ENCODE measurements at places on chromosomes 4 and X.

DNA sequence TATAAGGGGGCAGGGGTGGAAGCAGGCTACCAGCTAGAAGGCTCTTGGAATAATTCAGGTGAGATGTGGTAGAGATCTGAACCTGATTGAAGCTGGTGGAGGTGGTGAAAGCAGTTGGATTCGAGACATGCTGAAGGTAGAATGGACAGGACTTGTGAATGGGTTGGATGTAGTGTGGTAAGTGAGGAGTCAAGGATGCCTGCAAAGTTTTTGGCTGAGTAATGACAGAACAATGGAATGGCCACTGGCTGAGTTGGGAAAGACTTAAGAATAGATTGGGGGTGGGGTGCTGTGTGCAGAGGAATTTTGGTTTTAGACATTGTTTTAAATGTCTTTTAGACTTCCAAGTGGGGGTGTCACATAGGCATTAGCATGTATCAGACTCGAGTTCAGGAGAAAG lies 33.5 kb downstream of the HPF1 start:
- no peak for DNase-seq

GRCh38 chrX:49300703-49301102 lies 2.7 kb upstream of the GAGE10 start:
- DNase-seq: no peak

DNA sequence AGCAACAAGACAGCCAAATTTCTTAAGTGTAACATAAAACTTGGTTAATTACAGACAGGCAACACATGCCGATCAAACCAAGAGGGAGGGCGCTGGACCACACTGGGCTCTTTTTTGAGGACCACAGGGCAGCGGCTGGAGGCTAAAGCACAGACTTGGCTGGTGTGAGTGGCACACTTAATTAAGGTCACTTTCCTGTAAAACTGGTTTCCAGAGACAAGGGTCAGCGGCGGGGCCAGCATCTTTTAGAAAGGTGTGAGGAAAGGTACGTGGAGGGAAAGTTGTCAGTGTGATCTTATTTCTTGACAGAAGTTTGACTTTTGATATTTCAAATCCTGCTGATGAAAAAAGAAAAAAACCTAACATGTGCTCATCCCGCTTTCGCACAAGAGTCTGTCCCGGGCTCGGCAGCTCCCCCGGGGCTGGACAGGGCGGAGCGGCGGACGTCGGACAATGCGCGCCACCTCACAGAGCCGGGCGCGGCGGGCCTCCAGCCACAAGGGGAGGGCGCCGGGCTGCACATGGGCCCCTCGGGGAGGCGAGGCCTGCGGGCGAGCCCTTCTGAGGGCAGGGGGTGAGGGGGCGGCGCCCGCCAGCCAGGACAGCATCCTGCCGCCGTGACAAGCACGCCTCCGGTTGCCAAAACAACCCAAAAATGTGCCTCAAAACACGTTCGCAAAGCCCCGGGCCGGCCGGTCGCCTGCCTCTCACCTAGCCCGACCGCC lies 660 bp upstream of the HSPA4L start:
- DNase-seq: no peak

- no peak for DNase-seq
These were observed 330.3 kb upstream of the EPHA5 start for GRCh38 chr4:66000510-66001117.

DNA sequence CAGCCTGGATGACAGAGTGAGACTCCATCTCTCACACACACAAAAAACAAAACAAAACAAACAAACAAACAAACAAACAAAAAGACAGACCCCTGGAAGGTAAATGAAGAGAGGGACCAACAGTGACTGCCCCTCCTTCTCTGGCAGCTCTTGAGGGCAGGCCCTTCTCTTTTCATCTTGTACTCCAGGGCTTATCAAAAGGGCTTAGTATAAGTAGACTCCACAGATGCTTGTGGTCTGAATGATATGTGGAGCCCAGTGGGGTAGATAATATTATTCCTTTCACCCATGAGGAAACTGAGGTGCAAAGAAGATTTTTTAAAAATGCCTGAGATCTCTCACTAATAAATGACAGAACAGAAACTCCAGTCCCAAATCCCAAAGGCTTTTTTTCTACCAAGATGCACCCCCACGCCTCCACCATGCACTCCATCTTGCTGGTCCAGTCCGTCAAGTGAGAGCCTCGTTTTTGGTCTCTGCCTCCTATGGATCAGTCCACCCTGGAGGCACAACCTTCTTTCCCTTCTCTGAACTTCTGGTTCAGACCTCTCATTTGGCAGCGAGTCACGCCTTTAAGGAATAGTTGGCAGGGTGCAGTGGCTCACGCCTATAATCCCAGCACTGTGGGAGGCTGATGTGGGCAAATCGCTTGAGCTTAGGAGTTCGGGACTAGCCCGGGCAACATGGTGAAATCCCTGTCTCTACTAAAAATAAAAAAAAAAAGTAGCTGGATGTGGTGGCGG lies 17.0 kb upstream of the CHRNA9 start:
- DNase-seq: no peak

GRCh38 chrX:123878252-123878721 lies 18.4 kb downstream of the XIAP start:
- DNase-seq: no peak

- no peak for DNase-seq
These were observed 5.3 kb downstream of the YIPF7 start for GRCh38 chr4:44646151-44646550.

GRCh38 chr4:4791299-4792111 lies 68.0 kb upstream of the MSX1 start:
- DNase-seq: peak; percentile 67

DNA sequence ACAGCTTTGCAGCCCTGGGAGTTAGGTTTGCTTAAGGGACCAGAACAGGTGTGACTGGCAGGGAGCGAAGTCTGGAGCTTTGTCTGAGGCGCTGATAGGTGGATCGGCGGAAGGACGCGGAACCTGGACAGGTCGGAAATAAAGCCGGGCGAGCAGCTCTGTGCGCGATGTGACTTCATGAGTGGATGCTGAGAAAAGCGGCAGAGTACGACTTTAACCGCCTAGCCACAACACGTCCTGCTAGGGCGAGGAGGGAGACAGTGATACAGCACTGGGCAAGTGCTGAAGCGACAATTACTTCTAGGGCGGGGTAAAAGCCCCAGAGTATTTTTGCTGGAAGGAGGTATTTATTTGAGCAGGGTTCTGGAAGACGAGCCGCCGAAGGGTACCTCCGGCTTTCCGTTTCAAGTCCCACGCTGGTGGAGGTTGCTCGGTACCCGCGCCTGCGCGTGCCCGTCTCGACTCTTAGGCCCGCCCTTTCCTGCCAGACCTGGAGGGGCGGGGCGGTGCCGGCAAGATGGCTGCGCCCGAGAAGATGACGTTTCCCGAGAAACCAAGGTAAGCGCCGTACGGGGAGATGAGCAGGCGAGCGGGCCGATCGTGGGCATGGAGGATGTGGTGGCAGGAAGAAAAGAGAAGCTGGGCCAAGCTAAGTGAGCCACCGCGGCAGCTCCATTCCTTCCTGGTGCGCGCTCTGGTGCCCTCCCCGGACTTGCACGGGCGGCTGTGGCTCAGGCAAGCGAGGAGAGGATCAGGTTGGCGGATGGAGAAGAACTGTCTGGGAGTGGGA lies at the start of gene ZRSR2:
Gene ZRSR2 (plus strand): TSS at position 506 of the 790 bp plus-strand sequence. CDS start 12 bp downstream, at position 518.
- DNase-seq: peak; percentile 90

- DNase-seq: no peak
These were observed 430.8 kb downstream of the PCDH11X start for GRCh38 chrX:92209936-92210335.

- no peak for DNase-seq
These were observed 518 bp upstream of the FAM241A start for GRCh38 chr4:112144546-112145325.

GRCh38 chrX:148961985-148962384 lies 461.6 kb downstream of the AFF2 start:
- DNase-seq: no peak

DNA sequence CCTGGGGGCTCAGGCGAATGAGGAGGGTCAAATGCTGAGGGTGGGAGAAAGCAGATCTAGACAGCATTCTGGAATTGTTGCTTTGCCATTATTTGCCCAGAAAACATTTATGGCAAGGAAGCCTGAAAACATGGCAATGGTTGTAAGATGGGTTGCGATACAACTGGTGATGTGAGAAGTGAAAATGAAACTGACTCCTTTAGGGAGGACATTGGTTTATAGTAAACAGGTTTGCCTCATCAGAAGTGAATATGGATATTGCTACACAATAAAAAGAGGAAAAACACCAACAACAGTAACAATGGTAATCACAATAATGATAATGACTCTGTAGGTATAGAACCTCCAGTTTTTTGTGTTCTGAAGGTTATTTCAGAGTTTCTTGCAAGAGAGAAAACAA lies 107.0 kb upstream of the TBC1D9 start:
- DNase-seq: no peak

- DNase-seq: no peak
These were observed 187.0 kb downstream of the AFAP1 start for GRCh38 chr4:7752649-7753048.

DNA sequence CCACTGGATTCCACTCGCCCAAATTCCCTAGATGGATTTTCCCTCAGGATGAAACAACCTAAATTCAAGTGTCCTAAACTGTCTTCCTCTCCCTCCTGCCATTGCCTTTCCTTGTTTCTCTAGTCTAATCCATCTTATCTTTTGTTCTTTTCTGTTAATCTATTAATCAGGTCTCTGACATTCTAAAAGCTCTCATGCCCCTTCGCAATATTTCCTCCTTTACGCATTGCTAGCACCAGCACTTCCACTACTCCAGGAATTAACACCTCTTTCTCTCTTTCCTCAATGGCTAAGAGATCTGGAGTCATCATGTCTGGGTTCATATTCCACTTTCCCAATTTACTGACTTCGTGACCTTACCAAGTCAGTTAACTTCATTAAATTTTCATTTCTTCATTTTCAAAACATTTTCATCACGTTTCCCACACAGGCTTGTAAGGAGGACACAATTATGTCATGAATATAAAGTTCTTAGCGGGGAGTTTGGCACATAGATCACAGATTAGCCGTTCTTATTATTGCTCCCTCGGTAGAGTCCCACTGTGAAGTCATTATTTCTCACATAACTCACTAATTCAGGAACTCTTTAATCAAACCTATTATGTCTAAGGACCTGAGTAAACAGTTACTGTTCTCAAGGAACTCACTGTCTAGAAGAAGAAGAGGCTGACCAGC lies 45.3 kb downstream of the FAT4 start:
- no peak for DNase-seq

- DNase-seq: no peak
These were observed 17.4 kb upstream of the FAM47E start for GRCh38 chr4:76233967-76234678.

DNA sequence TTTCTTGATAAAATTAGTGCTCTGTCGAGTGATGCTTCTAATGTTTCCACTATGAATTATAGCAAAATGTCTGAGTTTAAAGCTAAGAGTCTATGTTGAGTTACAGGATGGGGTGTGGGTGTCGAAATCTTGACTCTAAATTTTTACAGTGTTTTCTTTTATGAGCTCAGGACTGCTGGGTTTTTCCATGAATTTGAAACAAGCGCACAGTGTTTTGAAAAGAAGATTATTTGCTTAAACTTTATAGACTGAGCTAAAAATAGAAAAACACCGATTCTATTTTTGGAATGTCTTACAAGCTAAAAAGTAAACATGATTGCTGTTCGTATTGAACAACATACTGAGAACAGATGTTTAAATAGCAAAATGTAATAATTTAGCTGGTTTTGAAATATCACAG lies 7.5 kb downstream of the PTTG2 start:
- no peak for DNase-seq

DNA sequence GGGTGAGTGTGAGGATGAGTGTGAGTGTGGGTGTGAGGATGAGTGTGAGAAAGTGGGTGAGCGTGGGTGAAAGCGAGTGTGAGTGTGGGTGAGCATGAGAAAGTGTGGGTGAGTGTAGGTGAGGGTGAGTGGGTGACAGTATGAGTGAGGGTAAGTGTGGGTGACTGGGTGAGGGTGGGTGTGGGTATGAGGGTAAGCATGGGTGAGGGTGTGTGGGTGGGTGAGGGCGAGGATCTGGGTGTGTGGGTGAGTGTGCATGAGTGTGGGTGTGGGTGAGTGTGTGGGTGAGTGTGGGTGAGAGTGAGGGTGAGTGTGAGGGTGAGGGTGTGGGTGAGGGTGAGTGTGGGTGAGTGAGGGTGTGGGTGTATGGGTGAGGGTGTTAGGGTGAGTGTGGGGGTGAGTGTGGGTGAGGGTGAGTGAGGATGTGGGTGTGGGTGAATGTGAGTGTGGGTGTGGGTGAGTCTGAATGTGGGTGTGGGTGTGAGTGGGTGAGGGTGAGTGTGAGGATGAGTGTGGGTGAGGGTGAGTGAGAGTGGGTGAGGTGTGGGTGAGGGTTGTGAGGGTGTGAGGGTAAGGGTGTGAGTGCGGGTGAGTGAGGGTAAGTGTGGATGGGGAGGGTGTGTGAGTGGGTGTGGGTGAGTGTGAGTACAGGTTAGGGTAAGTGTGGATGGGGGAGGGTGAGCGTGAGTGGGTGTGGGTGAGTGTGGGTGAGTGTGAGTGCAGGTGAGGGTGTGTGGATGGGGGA lies 48.9 kb downstream of the ING2 start:
- no peak for DNase-seq

GRCh38 chr4:25528391-25528790 lies 127.3 kb upstream of the SLC34A2 start:
- no peak for DNase-seq

- no peak for DNase-seq
These were observed 64.1 kb downstream of the ZNF81 start for GRCh38 chrX:47900833-47901232.

DNA sequence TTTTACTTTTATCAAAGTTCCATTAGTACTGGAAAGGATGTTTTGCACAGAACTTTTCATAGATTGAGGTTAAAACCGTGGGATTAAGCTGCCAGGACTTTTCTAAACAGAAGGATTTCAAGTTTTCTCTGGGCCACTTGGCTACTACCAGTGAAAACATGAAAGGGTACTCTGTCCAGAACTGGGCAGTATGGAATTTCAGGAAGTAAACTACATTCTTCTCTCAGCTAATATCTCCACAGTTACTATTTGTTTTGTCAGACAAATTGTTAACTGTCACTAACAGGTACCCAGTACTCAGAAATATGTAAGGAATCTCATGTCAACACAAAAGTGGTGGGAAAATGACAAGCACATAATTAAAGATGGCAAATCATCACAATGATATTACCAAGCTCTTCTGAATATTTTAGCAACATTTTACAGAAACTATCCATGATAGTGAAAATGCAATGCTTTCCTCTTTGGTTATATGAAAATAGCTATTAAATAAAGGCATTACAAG lies 454.4 kb downstream of the C4orf33 start:
- DNase-seq: no peak

DNA sequence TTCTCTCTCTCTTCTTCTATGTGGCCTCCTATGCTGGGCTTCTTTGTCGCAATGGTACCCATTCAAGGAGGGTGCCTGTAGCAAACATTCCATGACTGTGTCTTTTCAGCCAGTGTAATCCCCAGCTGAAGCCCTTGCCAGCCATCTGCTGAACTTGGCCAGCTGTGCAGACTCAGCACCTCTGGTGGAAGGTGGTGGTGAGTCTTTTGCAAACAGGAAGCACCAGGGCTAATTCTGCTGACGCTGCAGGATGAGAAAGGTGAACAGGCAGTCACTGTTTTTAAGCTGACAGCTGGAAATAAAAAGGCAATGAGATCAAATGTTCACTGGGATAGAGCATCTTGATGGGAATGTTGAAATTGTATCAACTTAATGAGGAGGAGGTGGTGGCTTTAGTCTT lies 298.7 kb upstream of the CLNK start:
- DNase-seq: no peak

- DNase-seq: peak; percentile 75
These were observed 199.5 kb upstream of the PUDP start for GRCh38 chrX:7347465-7347864.

- no peak for DNase-seq
These were observed 50.0 kb downstream of the ZCCHC13 start for GRCh38 chrX:74353984-74354383.

- no peak for DNase-seq
These were observed 66.1 kb downstream of the CCKAR start for GRCh38 chr4:26424153-26424552.

- DNase-seq: no peak
These were observed 70.5 kb upstream of the TSPAN5 start for GRCh38 chr4:98728871-98729270.
